Stimulated activated CD8-positive, alpha-beta memory T cell treated with anti-CD3 and anti-CD28 coated beads, Interleukin-4, amount 100 ng/mL, for 4 hours (primary cell): ENCODE measurements at places on chromosomes 3 and 15.

GRCh38 chr3:46350262-46350565 is 3.7 kb upstream of the CCR2 start:
- DNase-seq: no peak

- DNase-seq: no peak
These were observed 3.4 kb downstream of the PLSCR1 start for GRCh38 chr3:146540978-146541377.

DNA sequence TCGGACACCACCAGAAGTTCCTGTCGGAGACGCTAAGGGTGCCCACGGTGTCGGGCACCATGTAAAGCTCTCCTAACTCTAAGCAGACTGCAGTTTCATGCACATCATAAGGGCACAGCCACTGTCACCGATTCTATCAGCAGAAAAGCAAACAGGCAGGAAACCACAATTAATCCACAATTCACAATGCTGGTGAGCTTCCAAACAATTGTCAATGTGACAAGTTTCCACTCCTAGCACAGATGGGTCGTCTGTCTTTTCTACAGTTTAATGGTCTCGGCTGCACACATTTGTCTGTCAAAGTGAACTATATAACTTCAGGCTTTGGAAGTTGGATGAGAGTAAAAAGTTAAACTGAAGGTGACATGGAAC is 8.8 kb upstream of the OCA2 start:
- DNase-seq: no peak

- DNase-seq: no peak
These were observed 419.8 kb upstream of the WNT5A start for GRCh38 chr3:55906896-55907295.

DNA sequence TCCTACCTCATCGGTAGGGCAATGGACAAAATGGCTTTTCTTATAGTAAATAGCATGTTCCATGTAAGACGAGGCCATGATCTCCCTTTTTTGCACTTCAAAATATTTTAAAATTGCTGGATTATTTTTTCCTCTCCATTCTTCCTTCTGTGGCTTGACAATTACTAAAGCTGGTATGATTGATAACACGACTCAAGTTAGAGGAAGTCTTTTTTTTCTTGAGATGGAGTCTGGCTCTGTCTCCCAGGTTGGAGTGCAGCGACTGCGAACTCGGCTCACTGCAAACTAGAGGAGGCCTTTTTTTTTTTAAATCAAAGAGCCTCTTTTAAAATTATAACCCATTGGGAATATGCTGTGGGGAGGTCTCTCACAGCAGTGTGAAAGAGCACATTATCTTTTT is 124.5 kb upstream of the TBL1XR1 start:
- no peak for DNase-seq

DNA sequence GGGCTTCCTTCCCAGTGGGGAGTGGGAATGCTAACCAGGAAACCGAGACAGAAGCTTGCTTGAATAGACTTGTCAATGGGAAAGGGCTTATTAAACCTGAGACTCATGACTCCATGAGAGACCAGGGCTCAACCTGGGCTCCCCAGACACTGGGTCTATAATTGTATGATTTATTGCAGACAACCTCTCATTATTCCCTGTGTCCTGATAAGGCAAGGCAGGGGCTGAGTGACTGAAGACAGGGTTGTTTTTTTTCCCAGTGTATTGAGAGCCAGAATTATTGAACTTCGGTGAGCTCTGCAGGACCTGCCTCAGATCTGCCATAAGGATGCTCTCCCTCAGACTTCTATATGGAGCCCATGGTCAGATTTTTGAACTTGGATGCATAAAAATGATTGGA is 79.5 kb upstream of the KLHL25 start:
- DNase-seq: no peak

- no peak for DNase-seq
These were observed 193.6 kb upstream of the LRRC3B start for GRCh38 chr3:26428992-26429391.

GRCh38 chr15:90083954-90084607 is 18.2 kb downstream of the IDH2 start:
- DNase-seq: no peak

DNA sequence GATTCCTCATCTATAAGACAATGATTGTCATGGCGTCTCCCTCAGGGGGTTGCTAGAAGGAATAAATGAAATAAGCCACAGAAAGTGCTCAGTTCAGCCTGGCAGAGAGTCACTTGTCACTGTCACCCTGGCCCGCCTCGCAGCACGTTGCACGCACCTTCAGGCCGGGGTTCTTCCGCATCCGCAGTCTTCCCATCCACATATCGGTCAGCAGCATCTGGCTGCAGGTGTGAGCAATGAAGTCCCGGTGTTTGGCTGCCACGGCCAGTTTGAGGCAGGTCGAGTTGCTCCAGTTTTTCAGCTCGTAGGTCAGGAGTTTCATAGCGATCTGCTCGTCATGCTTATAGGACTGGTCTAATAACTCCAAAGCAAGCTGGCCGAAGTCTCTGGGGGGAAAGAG is 48.5 kb upstream of the MTMR10 start:
- no peak for DNase-seq

DNA sequence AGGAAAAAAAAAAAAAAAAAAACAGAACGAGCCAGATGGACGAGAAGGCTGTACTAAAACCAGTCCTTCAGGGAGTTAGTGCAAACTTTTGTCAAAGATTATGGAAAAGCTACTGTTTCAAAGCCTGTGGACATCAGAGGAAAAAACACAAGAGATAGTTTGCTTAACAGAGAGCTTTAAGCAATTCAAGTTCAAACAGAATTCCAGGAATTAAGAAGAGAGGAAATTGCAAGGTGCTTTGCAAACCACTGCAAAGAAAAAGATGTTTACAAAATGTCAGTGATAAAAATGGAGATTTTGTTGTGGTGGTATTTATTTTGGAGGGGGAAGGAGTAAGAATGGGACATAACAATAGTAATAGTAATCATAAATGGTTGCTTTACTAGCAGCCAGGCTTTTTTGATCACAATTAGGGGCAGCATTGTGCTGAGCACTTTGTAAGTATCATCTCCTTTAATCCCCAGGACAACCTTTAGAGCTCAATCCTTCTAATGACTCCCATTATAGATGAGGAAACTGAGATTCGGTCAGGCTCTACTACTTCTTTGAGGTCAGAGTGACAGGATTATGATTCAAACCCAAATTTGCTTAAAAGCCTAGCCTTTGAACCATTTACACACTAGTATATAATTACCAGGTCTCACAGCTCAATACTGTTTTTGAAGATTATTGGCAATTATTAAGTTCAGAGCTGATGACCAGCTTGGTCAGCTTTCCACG is 22.4 kb upstream of the ARHGEF3 start:
- DNase-seq: no peak

GRCh38 chr15:48833526-48834239 is 22.8 kb upstream of the CEP152 start:
- no peak for DNase-seq

- DNase-seq: no peak
These were observed 114.1 kb downstream of the DCLK3 start for GRCh38 chr3:36650271-36650671.
